NCI-H1048 (cell line): ENCODE measurements at places on chromosomes 16 and 17.

GRCh38 chr17:57549468-57549867 lies 195.6 kb downstream of the CCDC182 start:
- DNase-seq = no peak

DNA sequence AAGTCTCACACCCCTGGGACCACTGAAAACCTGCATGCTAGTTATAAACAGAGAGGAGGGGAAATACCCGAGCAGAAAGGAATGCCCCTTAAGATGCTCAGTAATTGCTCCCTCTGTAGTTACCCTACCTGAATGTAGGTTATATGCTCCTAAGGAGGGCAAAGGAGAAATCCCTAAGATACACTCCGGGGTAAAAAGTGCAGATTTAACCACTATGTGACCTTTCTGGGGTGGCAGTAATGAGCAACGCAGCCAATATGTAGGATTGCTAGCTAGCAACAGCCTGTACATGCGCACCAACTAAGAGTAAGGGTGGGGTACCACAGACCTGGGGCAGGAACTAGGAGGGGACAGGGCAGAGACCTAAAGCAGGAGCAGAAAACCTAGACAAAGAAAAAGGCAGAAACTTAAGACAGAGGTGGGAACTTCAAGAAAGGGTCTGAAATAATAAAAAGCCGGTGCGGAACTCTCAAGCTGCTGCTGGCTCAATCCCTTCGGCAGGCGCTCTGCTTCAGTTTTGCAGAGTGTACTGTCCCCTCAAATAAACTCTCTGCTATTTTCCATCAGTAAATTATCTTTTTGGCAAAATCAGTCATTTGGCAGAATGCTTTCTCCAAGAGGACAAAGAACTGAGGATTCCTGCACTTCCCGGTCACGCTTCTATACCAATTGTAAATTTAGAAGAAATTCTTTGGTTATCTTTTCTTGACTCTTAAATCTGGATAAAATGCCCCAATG lies 823.8 kb downstream of the CDH11 start:
- no peak for DNase-seq

DNA sequence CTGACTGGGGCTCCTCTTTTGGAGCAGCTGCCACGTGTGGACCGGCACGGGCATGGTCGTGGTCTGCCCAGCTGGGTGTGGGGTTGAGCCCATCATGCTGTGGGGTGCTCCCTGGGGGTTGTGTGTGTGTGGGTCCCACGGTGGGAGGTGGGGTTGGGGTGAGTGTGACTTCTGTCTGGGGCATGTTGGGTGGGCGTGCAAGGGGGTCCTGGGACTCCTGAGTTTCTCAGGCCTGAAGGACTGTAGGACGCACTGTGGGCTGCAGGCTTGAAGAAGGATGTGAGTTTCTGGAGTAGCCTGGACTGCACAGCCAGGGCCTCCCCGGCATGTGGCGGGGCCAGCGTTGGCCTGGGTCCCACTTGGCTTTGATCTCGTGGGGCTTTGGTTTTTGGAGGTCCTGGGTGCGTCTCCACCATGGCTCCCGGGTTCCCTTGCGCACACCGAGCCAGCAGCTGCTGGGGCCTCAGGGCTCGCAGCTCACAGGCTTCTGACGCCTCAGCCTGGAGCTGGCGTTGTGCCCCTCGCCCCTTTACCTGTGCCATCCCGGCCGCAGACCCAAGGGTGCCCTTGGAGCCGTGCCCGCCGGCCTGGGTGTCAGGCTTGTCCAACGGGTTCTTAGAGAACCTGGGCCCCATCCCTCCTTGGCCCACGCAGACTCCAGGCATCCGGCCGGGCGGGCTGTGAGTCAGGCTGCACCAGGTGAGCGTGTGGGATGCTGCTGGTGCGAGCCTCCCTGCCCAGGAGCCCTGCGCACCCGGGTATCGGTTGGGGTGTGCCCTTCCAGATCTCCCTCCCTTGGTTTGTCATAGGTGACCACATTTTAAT lies 34.4 kb upstream of the ZNF750 start:
- DNase-seq = no peak

DNA sequence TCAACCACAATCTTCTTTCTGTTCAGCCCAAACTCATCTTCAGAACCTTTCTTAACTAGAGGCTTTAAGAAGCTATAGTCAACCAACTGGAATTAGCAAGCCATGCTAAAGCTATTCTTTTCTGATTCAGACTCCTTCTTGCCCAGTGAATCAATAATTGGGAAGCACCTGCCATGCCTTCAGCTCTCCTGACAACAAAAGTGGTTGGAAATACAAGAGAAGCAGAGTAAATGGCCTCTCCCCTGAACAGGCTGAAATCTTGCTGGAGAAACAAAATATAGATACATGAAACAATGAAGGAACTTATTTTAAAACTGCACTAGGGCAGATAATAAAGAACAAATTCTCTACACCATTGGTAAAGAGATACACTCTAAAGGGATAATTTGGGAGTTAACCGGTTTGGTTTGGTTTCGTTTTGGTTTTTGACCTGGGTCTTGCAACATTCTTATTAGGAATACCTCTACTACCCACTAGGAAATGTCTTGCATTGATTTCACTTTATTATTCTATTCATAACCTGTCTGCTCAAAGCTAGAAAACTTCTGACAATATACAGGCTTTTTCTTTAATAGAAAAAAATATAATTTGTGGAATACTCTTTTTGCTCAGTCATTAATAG lies 173.6 kb upstream of the DYNLRB2 start:
- DNase-seq = no peak

GRCh38 chr16:89548344-89549006 lies 12.0 kb upstream of the RPL13 start:
- DNase-seq = no peak
